Right ventricle myocardium inferior (tissue), 1 donor: ENCODE measurements at places on chromosomes 1 and 21.

- DNase-seq, result no peak
These were observed 2.5 kb upstream of the F3 start for GRCh38 chr1:94543893-94544635.

DNA sequence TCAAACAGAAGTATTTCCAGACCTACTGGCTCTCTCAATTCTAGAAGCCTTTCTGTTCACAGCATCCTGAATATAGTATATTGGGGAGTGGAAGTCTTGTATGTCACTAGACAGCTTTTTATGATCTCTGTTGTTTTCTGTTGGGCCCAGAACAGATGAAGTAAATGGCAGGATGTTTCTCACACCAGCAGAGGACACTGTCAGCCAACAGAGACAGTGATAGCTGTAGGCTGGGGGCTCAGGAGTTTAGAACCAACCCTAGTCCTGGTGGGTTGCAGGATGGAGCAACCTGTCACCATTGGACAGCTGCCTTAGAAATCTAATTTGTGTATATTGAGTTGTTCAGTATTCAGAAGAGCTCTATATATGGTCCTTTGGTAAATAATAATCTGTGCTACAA is 16.9 kb downstream of the AGO1 start:
- no peak for DNase-seq

- no peak for DNase-seq
These were observed 307.4 kb upstream of the POU3F1 start for GRCh38 chr1:38353956-38354355.

DNA sequence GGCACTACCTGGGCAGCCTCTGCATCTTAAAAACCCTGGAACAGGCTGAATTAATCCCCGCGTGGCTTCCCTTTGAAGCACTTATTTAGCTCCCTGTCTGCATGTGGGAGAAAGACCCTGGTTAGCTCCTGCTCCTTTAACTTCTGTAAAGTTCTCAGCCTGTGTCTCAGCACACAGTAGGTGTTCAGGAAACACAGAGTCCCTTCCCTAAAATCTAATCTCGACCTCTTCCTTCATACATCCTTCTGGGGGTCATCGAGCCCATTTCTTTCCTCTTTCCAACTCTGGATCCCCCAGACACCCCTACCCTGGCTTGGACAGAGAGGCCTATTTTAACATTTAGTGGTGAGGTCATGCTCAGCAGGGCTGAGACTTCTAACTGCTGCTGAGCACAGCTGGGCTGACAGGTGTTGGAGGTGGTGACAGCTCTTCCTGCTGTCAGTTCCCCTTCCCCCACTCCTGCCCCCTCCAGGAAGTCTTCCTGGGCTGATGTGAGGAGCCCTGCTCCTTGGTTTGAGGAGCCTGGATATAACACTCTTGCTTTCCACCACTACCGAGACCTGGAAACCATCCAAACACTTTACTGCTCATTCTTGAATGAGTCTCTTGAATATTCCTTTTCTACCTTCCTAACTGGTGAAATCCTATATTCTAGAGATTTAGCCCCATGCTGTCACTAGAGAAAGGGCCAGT is 5.3 kb downstream of the E2F2 start:
- DNase-seq, result no peak

DNA sequence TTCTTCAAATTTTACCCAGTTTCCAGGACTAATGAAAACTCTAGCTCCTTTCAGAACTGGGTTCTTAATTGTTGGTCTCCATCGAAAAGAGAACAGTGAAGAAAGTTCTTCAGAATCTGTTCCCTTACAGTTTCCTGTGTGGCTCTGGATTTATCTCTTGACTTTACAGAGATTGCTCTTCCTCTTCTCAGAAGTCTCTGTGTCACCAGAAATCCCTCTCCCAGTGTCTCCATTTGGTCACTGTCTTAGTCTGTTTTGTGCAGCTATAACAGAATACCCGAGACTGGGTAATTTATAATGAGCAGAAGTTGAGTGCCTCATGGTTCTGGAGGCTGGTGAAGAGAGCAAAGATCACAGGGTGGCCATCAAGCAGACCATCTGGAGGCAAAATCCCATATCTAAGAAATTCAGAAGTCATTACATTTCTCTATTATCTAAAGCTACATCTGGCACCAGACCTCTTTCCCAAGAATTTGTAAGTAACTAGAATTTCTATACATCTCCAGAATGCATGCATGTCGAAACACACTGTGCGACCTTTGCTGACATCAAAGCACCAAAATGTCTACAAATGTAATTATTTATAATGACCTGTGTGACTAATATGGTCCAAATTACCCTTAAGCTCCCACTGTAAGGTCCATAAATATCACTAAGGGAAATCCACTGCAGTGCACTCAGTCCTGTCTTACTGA is 65.4 kb upstream of the KRTAP19-8 start:
- DNase-seq, result no peak

GRCh38 chr1:179856296-179856695 is 21.3 kb downstream of the TOR1AIP2 start:
- DNase-seq, result no peak

DNA sequence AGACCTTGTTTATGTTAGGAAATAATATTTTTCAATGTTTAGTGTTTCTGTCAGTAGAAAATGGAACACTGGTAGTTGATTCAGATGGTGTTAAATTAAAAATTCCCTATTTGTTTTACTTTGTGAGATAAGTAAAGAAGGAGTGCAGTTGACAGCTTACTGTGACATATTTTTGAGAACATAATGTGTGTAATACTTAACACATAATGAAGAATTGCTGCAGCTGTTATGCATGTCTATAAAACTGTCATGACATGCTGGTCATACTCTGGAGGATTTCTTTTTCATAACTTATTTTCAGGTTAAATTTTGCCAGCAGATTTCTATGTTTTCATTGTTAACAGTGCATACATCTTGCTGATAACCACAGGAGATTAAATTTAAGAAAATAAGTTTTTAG is 296.1 kb downstream of the CTH start:
- DNase-seq, result no peak

GRCh38 chr1:36781098-36781497 is 253.2 kb downstream of the GRIK3 start:
- no peak for DNase-seq

GRCh38 chr1:208928349-208929010 is 655.0 kb upstream of the CAMK1G start:
- DNase-seq, result no peak

DNA sequence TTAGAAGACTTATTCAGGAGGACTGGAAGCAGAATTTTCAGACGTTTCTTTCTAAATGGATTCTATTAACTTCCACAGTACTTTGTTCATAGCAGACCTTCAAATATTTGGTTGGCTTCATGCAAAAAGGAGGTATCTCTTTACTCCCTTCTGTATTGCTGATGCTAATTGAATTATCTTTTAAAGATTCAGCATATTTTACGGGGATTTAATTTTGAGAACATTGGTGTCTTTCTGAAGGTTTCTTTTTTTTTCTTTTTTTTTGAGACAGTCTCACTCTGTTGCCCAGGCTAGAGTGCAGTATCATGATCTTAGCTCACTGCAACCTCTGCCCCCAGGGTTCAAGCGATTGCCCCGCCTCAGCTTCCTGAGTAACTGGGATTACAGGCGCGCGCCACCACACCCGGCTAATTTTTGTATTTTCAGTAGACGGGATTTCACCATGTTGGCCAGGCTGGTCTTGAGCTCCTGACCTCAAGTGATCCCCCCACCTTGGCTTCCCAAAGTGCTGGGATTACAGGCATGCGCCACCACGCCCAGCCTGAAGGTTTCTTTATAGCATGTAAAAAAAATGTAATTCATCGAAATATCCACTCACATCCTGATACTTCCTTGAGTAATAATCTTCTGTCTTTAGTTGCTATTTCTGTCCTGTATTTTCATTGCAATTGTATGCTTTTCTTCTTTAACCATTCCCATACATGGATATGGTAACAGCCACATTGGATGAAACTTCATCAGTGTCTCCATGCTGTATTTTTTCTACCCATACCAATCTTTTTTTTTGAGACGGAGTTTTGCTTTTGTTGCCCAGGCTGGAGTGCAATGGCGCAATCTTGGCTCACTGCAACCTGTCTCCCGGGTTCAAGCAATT is 14.5 kb downstream of the CNST start:
- no peak for DNase-seq

DNA sequence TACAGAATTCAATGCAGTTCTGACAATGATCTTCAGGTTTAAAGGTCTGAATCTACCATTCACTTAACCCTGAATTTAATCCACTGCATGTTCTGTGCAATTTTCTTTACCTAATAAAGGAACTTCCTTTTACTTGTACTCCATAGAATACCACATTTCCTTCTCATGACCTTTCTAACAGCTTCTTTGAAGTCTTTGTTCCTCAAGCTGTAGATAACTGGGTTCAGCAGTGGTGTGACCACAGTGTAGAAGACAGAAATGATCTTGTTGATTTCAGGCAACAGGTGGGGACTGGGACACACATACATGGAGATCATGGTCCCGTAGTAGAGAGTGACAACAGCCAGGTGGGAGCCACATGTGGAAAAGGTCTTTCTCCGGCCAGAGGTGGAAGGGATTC is 878 bp downstream of the OR11L1 start:
- DNase-seq, result no peak

- no peak for DNase-seq
These were observed 56.7 kb upstream of the RAP1GAP start for GRCh38 chr1:21725748-21726392.

DNA sequence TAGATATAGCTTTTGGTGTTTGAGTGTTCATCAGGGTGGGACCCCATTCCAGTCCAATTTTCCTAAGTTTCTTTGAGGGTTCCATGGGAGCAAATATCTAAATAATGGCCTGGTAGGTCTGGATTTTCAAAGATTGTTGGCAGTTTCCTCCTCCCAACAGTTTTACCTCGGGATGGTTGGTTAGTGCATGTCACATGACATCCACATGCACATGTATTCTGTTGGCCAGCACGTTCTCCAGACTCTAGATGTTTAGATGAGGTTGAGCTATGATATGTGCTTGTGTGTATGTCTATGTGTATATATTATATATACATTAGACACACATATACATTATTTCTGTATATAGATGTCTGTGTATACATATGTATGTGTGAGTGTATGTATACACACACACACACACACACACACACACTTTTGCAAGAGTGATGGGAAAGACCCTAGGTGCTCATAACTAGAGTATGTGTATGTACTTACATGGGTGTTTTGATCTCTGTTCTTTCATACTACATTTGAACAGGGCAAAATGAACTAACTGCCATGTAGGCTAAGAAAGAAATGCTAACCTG is 5.6 kb downstream of the RGS4 start:
- no peak for DNase-seq

- peak; percentile 87 for DNase-seq
These were observed at the start of gene BCAR3 for GRCh38 chr1:93681101-93681988. Gene BCAR3, minus strand, starts transcription at chr1:93681837. Its CDS starts 6,907 bp downstream, at chr1:93674930.

GRCh38 chr1:211843018-211843417 is 12.5 kb upstream of the LPGAT1 start:
- no peak for DNase-seq

DNA sequence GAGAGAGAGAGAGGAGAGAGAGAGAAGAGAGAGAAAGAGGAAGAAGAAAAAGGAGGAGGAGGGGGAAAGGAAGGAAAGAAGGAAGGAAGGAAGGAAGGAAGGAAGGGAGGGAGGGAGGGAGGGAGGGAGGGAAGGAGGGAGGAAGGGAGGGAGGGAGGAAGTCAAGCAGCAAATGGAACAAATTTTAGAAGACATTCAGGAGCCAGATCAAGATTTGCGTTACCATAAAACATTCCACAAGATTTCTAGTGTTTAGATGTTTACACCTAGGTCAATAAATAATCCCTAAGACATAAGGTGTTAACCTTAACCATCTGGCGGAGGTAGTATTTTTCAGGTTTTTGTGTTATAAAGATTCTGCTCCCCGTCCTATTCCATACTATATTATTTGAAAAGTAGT is 1320.1 kb upstream of the PRMT6 start:
- no peak for DNase-seq

GRCh38 chr1:28751315-28752060 is 14.7 kb downstream of the YTHDF2 start:
- no peak for DNase-seq

GRCh38 chr1:218480588-218481099 is 135.5 kb downstream of the TGFB2 start:
- no peak for DNase-seq

DNA sequence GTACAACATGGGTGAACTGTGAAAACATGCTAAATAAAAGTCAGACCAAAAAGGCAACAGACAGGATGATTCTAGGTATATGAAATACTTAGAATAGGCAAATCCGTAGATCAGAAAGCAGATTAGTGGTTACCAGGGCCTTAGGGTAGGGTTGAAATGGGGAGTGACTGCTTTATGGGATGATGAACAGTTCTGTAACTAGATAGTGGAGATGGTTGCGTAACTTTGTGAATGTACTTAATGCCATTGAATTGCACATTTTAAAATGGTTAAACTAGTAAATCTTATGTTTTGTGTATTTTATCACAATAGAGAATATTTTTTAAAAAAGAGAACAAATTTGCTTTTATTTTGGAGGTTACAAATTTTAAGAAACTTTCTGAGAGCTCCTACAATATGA is 17.4 kb downstream of the ZNF326 start:
- DNase-seq, result no peak

DNA sequence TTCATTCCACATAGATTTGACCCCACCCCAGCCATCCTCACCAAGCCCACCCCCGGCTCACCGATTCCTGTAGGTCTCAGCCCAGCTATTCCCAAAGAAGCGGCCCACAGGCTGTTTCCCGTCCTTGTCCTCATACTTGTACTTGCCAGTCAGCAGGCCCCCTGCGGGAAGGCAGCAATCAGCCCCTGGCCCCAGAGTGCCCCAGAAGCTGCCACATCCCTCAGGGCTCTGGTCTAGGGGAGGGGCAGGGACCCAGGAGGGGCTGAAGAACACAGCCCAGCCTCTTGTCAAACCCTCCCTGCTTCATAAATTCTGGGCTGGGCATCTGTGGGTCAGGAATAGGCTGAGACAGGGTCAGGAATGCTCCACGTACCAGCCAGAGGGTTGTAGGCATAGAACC is 5.0 kb downstream of the AKR7A2 start:
- DNase-seq, result no peak

DNA sequence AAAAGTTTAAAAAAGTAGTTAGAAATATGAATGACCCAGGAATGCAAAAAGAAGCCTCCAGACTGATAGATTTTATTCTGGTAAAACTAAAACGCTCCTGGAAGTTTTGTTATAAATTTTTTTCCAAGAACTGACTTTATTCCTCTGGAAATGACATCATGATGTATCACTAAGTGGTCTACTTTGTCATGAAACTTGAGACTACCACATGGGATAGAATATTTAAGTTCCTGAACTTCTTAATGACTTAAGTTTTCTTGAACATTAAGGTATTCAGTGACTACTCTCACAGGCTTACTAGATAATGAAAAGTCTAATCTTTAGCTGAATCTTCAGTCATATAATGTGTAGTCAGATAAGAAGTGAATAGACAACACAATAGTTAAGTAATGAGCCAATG is 842.2 kb downstream of the USP25 start:
- no peak for DNase-seq

GRCh38 chr1:7371926-7372325 is 399.2 kb upstream of the VAMP3 start:
- no peak for DNase-seq
